ENCODE measurements at places on chromosomes 5 and 9.

- no peak for DNase-seq
These were observed 512.7 kb upstream of the PAPPA start for GRCh38 chr9:115640887-115641286.

DNA sequence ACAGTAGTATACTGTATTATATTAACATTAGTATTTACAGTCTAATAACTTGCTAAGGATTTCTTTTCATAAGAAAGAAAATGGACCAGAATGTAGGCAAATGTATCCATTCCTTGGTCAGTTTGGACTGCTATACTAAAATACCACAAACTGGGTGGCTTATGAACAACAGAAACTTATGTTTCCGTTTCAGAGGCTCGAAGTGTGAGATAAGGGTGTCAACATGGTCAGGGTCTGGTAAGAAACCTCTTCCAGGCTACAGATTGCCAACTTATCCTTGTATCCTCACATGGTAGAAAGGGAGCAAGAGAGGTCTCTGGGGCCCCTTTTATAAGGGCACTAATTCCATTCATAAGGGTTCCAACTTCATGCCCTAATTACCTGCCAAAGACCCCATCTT lies 9.2 kb upstream of the ESM1 start:
- DNase-seq, result no peak

DNA sequence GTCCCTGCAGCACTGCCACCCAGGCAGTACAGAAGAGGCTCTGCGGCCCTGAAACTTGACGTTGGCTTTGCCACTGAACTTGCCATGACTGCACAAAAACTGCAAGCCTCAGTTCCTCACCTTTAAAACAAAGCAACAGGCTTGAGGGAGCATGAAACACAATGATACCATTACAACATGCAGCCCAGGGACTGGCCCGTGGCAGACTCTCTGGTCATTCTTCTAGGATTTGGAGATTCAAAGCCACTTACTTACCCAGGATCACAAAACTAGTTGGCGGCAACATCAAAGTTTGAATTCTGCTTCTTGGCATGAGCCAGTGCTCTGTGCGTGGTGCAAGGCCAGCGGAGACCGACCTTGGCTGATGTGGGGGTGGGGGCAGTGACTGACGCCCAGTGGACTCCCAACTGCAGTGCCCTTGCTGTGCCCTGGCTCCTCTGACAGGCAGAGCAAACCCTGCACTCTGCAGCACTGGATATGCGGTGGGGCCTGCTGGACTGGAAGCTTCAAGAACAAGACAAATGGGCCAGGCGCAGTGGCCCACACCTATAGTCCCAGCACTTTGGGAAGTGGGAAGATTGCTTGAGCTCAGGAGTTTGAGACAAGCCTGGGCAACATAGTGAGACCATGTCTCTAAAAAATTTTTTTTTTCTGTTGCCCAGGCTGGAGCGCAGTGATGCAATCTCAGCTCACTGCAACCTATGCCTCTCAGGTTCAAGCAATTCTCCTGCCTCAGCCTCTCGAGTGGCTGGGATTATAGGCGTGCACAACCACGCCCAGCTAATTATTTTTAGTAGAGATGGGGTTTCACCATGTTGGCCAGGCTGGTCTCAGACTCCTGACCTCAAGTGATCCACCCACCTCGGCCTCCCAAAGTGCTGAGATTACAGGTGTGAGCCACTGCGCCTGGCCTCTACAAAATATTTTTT lies 18.9 kb downstream of the SQSTM1 start:
- DNase-seq, result no peak

- no peak for DNase-seq
These were observed 5.3 kb downstream of the CAVIN4 start for GRCh38 chr9:100583014-100583802.

DNA sequence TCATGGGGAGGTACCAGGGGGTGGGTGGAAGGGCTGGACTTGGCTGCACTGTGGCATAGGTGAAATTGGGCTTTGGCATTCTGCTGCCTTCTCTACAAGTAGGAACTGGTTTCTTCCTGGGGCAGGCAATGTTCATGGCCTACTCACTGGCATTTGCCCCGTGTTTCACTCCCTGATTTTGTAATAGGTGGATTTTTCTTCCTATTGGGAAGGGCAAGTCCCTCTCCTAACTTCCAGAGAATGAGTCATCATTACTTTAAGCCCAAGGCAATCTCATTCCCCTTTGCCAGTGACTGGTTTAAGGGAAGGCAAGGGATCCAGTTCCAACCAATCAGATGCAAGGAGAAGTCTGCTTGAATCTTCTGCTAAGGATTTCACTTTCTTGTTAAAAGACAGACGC lies 67.9 kb upstream of the ANKRD55 start:
- no peak for DNase-seq

DNA sequence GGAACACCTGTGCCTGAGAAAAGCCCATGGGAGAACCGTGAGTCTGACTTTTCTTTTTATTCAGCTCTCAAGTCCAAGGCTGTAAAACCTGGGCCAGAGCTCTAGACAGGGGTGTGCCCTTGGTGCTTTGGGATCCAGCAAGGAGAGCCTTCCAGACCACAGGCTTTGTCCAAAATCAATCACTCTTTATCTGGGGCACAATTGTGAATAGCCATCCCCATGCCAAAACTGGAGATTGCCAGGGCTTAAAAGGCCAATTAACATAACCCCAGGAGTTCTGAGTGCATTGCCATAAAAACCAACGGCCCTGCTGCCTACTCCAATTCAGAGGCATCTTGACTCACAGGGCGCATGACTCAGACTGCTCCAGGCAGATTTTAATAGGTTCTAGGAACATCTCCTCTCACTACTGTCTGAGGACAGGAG lies 391.8 kb downstream of the ARHGEF28 start:
- no peak for DNase-seq

GRCh38 chr5:132464156-132464939 lies 26.2 kb downstream of the IRF1 start:
- DNase-seq, result no peak

DNA sequence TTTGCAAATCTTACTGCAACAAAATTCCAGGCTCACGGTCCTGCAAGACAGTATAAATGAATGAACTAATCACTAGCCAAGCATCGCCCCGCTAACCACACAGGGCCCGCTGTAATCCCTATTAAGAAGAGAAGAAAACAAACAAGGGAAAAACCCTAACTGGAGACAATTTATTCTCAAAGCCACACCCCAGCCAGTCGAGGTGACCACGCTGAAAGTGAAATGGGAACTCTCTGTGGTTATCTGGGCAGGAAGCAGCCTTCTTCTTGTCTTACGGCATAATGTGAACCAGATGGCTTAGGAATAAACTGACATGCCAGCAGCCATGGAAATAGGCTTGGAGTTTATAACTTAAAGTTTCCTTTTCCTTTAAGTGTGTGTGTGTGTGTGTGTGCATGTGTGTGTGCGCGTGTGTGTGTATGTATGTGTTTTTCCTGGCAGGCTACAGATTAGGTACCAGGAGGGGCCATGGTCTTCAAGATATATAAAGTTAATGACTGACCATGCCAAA lies 120.2 kb downstream of the SEMA6A start:
- peak; percentile 7 for DNase-seq

GRCh38 chr5:71932655-71933338 lies 174.5 kb upstream of the MAP1B start:
- DNase-seq, result no peak

GRCh38 chr5:142748568-142749249 lies 21.5 kb upstream of the ARHGAP26 start:
- DNase-seq, result no peak

Measured in activated naive CD4-positive, alpha-beta T cell treated with anti-CD3 and anti-CD28 coated beads, Interleukin-2, amount 50 U/mL, for 72 hours (primary cell).